ENCODE measurements at places on chromosomes 1 and 21. TPM values are rescaled to one million over a fixed set of nuclear protein-coding genes. Genes with fewer than 3 reads are reported as not detected.

Gene RAP1GAP
- total RNA-seq, result 0.84 TPM

Gene RXRG
- total RNA-seq, result 2.2 TPM

Gene CACNA1S
- not detected for total RNA-seq

Gene RPTN
- total RNA-seq, result not detected

Measured in aorta (tissue), 5 donors.